ENCODE measurements at places on chromosomes 7 and 10. TPM values are rescaled to one million over a fixed set of nuclear protein-coding genes. Genes with fewer than 3 reads are reported as not detected.

Gene TMEM26
- not detected for total RNA-seq

Gene UFSP1
- total RNA-seq: 4.6 TPM

Gene SOSTDC1
- not detected for total RNA-seq

Gene CPXM2
- 11.7 TPM for total RNA-seq

Gene NKX1-2
- total RNA-seq: not detected

Gene ACBD7
- total RNA-seq: 1.8 TPM

Gene ODAD2
- total RNA-seq: not detected

Gene BLNK
- 6.2 TPM for total RNA-seq
